ENCODE measurements at places on chromosomes 4 and X. TPM values are rescaled to one million over a fixed set of nuclear protein-coding genes. Genes with fewer than 3 reads are reported as not detected.

Gene RAB39B
- total RNA-seq, result not detected

DNA sequence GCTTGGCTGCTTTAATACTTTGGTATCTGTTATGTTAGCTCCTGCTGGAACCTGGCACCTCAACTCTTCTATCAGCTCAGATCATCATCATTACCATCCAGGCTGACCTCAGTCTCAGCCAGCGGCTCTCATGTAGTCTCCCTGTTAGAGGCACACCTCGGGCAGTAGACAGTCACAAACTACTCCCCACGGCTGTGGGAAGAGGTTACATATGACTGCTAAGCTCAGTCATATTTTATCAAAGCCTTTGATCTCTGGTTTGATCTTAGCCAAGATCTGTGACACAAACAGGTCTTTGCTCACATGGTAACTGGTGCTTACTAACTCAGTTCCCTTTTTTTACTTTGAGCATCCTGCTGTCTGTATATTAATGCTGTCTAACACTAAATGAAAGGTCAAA lies 384.9 kb downstream of the CENPC start:
- H3K4me1 ChIP-seq, result no peaks in the 10 kb centered on the region
- no peaks in the 10 kb centered on the region for H3K36me3 ChIP-seq
- no peaks in the 10 kb centered on the region for H3K27me3 ChIP-seq

- H3K27me3 ChIP-seq, result no peaks in the 10 kb centered on the region
- no peak for DNase-seq
These were observed 133.0 kb downstream of the RAPGEF2 start for GRCh38 chr4:159235779-159236368.

GRCh38 chr4:147011411-147011810 lies 65.7 kb upstream of the TTC29 start:
- no peak overlapping the region for H3K27ac ChIP-seq
- H3K27me3 ChIP-seq, result no peaks in the 10 kb centered on the region
- H3K4me3 ChIP-seq, result no peak overlapping the region
- H3K36me3 ChIP-seq, result no peaks in the 10 kb centered on the region

DNA sequence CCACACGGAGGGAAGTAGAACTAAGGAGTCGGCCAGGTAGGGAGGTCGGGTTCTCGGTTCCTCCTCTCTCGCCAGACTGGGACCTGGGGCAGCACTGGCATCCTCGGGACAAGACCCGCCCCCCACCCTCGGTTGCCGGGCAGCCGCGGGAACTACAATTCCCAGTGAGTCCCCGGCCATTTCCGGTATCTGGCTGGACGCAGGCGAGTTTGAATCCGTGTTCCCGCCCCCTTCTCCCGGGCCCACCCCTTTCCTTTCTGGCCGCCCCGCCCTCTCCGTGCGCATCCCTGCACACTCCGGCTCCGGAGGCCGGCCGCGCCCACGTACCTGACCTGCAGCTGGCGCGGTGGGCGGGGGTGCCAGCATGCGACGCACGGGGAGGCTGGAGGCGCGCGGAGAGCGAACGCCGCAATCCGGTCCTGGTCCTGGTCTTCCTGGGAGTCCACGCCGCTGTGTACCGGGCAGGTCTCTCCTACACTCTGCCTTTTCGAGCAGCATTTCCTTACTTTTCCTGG lies 10.2 kb upstream of the DLG3 start:
- H3K36me3 ChIP-seq, result no peaks in the 10 kb centered on the region
- H3K27ac ChIP-seq, result peak overlapping the region; percentile 85
- peak overlapping the region; percentile 58 for H3K4me3 ChIP-seq
- no peaks in the 10 kb centered on the region for H3K27me3 ChIP-seq
- H3K4me1 ChIP-seq, result peaks cover 11% of the 10 kb centered on the region
